Mucosa of gallbladder (tissue), 1 donor: ENCODE measurements at places on chromosomes 5 and 9. TPM values are rescaled to one million over a fixed set of nuclear protein-coding genes. Genes with fewer than 3 reads are reported as not detected.

DNA sequence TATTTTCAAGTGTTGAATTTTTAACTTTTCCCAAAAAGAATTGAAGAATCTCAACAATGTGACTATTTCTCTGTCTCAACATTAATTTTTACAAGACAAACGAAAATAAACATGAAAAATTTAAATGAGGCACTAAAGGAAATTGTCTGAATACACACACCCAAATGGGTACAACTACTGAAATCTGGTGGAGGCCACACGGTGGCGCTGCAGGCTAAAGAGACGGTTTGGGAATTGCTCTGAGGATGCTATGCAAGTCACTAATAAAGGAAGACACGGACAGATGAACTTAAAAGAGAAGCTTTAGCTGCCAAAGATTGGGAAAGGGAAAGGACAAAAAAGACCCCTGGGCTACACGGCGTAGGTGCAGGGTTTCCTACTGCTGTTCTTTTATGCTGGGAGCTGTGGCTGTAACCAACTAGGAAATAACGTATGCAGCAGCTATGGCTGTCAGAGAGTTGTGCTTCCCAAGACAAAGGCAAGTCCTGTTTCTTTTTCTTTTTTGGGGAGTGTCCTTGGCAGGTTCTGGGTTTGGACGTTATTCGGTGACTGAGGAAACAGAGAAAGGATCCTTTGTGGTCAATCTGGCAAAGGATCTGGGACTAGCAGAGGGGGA, at the start of gene PCDHB10:
TSS of gene PCDHB10 (plus strand) at position 244 of the 616 bp plus-strand sequence. CDS start at position 444, 200 bp downstream.
- DNase-seq: no peak

GRCh38 chr9:124220946-124221451, 36.8 kb upstream of the NEK6 start:
- DNase-seq: peak; percentile 73

- no peak for DNase-seq
Observed at GRCh38 chr9:109046346-109046745, 33.0 kb upstream of the CTNNAL1 start.

- no peak for DNase-seq
Observed at GRCh38 chr5:165014439-165014838, 1509.0 kb downstream of the MAT2B start.

- DNase-seq: no peak
Observed at GRCh38 chr5:88727705-88728313, 155.2 kb downstream of the MEF2C start.

DNA sequence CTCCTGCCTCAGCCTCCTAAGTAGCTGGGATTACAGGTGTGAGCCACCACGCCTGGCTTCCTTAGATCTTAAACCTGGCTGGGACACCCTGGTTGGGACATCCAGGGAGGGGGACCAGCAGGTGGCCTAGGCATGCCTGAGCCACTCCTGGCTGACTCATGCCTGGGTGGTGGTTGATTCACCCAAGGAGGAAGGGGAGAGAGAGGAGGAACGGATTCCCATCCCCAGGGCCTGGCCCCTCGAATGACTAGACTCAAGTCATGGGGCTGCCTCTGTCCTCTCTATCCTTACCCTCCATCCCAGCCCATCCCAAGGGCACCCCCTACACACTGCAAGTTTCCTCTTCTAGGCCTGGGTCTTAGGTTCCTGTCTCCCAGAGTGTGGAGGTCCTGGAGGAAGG, 12.7 kb downstream of the EEIG1 start:
- no peak for DNase-seq

Gene ANKRD34B
- total RNA-seq: not detected

Gene PHYHD1
- 14.6 TPM for total RNA-seq
